ENCODE measurements at places on chromosomes 1 and 21.

DNA sequence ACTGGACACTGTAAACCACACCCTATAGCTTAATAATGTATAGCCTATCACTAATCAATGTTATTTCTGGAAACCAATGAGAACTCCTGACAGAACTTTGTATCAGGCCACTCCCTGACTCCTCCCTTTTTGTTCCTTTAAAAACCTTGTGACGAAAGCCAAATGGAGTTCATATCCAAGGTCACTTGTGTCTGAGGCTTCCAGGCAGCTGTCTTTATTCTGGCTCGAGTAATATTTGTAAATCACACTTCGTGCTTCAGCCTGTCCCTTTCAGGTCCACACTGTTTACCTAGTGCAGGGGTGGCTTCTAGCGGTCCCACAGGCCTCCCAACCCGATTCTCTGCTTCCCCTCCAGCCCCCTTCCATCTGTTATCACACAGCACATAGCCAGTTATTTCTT lies 16.2 kb upstream of the CAPN9 start:
- DNase-seq: no peak

DNA sequence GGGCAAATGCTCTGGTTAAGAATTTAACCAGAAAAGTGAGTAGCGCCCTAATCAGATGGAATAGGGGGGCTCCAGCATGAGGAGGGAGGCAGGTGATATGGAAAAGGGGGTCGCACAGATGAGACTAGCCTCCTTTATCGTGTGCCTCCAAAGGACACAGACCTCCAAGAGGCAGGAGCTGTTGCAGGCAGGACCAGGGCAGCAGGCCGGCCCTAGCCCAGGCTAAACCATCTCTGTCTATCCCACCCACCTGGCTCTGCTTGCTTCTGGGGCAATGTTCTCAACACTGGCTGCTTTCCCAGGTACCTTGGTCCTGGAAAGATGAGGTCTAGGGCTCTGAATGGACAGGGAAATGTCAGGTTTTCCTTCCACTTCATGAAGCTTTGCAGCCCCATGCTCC lies 36.3 kb downstream of the C2CD2 start:
- DNase-seq: no peak

- no peak for DNase-seq
These were observed 73.0 kb downstream of the ABCA4 start for GRCh38 chr1:94047949-94048348.

DNA sequence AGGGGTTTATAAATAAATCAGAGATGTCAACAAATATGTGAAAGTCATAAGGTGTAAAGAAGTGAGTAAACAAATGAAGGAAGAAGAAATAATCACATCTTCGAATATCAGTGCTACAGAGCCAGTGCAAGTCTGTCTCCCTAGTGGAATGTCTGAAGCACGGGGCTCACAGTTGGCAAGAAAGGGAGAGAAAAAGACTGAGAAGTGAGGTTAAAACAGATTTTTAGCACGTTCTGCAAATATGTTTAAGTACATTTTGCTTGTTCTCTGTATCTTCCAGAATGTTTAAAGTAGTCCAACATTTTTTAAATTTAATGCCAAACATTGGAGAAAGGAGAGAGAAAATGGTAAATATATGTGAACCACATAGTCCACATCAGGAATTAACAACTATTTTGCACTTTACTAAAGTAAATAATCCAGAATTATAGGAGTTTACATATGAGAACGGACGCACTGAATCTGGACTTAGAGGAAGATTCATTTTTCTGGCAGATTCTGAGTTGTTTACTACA lies 682.4 kb downstream of the LTN1 start:
- no peak for DNase-seq

DNA sequence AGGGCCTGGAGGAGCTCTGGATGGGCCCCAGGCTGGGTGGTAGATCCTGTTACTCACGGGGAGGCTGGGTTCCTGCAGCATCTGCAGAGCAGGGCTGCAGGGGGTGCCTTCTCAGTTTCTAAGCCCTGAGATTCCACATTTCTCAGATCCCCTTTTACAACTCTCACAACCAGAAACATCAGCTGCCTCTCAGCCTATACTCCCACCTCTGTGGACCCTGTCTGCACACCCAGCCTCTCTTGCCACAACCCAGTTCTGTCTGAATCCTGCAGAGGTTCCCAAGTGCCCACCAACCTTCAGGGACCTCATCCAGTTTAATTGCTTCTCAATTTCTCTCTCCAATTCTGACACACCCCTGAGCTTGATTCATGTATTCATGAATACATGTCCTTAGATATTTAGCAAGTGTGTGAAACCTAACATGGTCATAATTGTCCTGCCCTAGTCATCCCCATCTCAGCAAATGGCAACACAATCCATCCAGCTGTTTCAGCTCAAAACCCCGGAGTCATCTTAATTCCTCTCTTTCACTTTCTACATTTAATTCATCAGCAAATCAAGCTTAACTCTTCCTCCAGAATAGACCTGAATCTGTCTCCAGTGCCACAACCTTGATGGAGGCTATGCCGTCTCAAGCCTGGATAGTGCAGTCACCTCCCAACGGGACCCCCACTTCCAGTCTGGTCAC lies 57.0 kb upstream of the NEK2 start:
- no peak for DNase-seq

DNA sequence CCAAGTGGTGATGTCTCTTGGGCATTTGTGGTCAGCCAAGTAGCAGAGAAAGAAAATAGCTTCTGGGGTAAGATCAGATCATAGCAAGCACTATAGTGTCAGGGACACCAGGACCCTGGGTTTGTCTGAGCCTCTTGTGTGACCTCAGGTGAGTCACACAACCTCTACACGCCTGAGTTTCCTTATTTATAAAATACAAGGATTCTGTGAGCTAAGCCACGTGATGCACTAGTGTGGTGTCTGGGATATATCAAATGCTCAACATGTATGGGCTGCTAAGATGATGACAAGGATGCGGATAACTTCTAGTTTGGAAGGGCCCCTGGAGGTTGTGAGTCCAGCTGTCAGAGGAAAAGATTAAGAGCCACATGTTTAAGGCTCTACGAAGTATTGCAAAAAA lies 24.5 kb upstream of the ZNF436 start:
- no peak for DNase-seq

DNA sequence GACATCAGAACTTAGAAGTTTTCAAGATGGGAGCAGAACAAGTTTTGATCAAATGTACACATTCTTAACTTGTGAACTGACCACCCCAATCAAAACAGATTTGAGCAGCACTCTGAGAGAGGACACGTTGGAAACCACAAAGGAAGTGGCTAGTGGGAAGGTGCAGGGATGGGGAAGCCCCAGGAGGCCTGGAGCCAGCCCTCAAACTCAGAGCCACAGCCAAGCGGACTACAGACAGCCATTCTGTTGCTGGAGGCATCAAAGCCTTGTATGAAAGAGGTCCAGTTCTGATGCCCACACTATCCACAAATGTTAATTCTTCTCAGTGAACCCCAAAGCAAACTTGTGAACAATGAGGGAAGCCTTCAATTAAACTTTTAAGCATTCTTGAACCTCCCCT lies 143.6 kb upstream of the RAB4A start:
- DNase-seq: no peak

GRCh38 chr1:8866173-8866791 lies 12.2 kb downstream of the ENO1 start:
- no peak for DNase-seq
